ENCODE measurements at places on chromosomes 5 and 9. TPM values are rescaled to one million over a fixed set of nuclear protein-coding genes. Genes with fewer than 3 reads are reported as not detected.
A peak's percentile ranks its signal among the peaks of the same experiment; 100 is the strongest.

Gene LHX2
- not detected for total RNA-seq

Gene FAM221B
- not detected for total RNA-seq

Gene DEPDC1B
- not detected for total RNA-seq

Gene C9
- not detected for total RNA-seq

Gene SLC6A7
- total RNA-seq: not detected

Gene MEF2C
- 54.0 TPM for total RNA-seq

Gene GABRA6
- not detected for total RNA-seq

Gene FGF10
- total RNA-seq: 0.26 TPM

Gene S100Z
- total RNA-seq: not detected

DNA sequence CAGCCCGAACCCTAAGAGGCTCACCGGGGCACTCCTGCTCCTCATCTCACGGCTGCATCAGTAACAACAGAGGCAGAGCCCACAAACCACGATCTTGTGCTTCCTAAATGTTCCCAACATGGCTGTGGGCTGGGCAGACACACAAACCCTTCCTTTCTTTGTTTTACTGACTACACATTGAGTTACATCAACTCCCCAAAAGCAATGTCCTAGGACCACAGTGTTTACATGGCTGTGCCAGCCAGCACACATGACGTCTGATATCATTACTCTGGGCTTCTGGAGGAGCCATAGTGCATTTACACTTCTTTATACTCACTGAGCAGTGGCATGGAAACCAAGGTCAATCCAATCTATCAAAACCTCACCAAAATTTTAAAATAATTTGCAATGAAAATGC is 101.4 kb downstream of the LHFPL2 start:
- DNase-seq: no peak

- DNase-seq: peak; percentile 77
Observed at GRCh38 chr9:37464426-37465248, 613 bp downstream of the ZBTB5 start.

DNA sequence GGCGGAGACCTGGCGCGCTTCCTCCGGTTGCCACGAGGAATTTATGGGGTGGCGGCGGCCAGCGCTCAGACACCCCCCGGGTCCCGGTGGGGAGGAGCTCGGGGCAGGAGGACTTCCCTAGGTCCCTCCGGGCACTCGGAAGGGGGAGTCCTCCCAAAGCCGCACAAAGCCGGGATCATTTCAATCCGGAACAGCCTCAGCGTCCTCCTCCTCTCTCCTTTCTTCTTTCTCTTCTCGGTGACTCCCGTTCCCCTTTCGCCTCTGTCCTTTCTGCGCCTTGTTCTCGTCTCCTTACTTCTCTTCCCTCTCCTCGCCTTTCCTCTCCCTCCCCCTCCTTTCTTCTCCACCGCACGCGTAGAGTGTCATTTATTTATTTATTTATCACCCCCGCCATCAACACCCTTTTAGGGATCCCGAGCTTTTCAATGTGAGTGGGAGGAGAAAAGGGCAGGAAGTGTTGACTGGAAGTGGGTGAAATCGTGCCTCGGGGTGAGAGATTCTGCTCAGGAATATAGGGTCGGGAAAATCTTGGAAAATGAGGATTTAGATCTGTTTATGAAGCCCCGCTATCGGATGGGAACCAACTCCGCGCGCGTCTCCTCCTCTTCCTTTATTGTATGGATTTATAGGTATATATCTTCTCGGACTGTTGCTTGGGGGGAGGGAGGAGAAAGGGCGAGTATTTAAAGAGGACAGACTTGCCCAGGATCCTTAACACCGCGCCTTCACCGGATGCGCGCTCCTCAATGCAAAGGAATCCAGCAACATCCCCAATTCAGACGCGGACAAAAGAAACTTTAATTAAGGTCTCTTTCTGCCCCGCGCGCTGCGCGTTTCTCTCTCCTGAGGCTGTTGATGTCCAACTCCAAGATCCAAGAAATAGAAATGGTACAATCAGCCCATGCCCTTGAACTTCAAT is 2.0 kb upstream of the ZNF462 start:
- DNase-seq: peak; percentile 32

DNA sequence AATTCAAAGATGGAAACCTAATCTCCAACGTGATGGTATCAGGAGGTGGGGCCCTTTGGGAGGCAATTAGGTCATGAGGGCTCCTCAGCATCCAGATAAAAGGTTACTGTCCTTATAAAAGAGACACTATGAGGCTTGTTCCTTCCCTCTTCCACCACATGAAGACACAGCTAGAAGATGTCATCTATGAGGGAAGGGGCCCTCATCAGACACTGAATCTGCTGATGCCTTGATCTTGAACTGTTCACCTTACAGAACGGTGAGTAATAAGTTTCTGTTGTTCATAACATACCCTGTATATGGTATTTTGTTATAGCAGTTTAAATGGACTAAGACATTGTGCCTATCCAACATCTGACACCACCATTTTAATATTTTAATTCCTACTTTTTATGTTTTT is 19.7 kb upstream of the CCNH start:
- DNase-seq: no peak

DNA sequence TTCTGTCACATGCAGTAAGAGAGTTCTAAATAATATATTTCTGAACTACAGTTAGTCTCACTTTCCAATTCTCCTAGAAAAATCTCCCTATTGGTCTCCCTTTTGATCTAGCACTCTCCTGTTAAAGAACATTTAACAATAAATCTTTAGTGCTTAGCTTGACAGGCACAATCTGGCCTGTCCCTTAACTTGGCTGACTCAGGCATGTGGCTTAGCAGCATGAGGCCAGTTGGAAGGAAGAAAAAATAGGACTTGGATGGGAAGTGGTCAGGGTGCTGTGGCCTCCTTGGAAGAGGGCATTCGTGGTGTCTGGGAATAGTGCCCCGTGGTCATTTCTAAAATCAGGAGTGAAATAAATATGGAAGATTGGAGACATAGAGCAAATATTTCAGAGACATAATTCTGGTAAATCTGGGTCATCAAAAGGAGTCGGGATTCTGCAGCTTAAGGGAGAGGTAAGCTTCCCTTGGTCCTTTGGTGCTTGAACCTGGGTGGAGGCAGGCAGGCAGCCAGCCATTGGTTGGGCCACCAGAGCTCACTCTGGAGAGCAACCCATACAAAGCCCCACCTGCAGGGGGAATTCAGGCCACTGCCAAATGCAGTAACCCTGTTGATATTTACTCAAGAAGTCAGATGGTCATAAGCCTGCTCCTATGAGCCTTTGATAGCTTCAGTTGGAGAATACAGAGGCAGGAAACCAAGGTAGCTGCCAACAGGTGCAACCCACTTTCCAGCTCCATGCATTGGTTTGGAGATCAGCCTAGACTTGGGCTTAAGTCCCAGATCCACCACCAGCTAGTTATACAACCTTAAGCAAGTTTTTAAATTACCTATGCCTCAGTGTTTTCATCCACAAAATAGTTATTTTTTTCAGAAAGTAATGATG is 28.8 kb upstream of the TLE4 start:
- DNase-seq: no peak

GRCh38 chr5:82421119-82421518 is 143.0 kb upstream of the RPS23 start:
- no peak for DNase-seq

DNA sequence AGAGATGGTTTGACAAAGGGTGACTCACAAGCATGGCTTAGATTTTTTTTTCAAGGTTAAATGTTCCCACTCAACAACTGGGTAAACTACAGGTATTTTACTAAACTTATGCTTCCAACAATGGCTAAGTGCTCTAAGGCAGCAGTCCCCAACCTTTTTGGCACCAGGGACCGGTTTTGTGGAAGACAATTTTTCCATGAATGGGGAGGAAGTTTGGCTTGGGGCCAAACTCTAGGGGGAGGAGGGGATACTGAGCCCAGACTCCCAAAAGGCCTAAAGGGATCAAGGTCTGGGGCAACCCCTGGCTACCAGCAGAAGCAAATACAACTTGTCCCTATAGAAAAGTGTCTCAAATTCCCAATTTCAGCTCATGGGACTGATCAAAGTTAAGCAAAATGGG is 32.0 kb upstream of the HSD17B3 start:
- no peak for DNase-seq

DNA sequence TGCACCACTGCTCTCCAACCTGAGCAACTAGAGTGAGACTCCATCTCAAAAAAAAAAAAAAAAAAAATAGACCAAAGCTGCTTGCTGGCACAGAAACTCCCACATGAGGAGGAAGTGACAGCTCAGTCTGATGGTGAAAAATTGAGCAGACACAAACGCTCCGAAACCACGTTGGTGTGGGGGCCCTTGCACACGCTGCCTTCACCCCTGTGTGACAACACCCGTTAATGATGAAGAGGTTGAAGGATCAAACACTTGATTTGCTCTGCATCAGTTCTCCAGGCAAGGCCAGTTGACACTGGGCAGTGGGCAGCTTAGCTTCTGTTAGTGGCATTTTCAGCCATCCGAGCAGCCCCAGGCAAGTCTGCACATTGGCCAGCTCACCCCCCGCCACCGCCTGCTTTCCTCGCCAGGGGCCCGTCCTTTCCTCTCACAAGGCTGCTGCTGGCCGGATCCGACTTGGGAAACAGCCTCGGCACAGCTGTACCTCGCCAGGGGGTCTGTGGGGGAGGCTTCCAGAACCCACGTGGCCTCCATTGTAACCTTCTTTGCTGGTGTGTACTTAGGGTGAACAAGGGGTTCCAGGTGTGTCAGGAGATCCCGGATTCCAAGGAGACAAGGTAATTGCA is 79.8 kb downstream of the COL27A1 start:
- DNase-seq: no peak

- no peak for DNase-seq
Observed at GRCh38 chr9:94097788-94098414, 13.6 kb downstream of the PTPDC1 start.

GRCh38 chr5:36373527-36374086 is 71.9 kb upstream of the RANBP3L start:
- peak; percentile 31 for DNase-seq

GRCh38 chr5:141883184-141883891 is 5.1 kb upstream of the PCDH1 start:
- DNase-seq: peak; percentile 58

DNA sequence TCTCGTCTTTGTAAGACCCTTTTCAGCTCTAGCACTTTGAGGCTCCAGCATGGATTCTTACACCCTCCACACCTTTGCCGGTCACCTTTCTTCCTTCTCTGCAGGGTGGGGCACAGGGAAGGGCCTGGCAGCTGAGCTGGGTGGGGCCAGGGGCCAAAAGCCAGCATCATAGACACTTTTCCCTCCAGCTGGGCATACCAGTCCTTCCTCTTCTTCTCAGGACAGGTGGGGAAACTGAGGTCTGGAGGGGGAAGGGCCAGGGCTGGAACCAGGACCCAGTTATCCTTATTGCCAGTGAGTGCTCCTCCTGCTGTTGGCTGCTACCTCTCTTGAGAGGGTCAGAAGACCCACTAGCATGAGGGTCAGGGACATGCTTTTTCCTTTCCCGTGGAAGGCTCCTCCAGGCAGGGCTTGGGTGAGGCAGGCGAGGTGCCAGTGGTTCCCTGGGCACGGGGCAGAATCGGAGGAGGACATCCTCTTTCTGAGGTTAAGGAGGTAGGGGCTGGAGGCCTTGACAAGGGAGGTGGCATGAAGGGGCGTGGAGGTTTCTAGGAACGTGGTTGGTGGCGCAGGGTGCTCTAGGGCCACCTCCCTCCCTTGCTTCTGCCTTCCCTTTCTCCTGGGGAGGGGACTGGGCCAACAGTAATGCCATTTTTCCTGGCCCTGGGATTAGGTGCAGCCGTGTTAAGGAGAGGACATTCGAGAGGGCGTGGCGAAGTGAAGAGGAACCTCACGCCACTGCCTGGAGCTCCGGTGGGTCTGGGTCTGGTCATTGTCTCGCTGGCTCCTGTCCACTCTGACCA is at the start of gene NDST1:
TSS of gene NDST1 (plus strand) at position 658 of the 803 bp plus-strand sequence. CDS start 13,124 bp downstream, outside the sequence.
- DNase-seq: no peak

DNA sequence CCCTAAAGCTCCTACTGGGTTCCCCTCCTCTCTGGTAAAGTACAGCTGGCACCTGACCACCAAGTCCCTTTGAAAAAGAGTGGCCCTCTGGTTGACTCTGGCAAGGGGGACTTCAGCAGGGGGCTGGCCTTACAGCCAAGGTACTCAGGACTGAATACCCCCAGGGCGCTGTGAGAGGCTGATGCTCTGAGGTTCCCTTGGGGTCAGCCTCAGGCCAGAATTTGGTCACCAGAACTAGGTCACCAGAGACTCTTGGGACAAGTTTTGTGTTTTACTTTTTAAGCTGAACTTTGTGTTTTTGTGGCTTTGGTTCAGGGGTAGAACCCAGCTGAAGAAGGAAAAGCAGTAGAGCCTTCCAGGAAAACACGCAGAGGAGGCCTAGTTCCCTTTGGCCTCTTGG is 23.3 kb upstream of the SMU1 start:
- DNase-seq: no peak

- no peak for DNase-seq
Observed at GRCh38 chr5:124463851-124464250, 282.6 kb downstream of the ZNF608 start.

DNA sequence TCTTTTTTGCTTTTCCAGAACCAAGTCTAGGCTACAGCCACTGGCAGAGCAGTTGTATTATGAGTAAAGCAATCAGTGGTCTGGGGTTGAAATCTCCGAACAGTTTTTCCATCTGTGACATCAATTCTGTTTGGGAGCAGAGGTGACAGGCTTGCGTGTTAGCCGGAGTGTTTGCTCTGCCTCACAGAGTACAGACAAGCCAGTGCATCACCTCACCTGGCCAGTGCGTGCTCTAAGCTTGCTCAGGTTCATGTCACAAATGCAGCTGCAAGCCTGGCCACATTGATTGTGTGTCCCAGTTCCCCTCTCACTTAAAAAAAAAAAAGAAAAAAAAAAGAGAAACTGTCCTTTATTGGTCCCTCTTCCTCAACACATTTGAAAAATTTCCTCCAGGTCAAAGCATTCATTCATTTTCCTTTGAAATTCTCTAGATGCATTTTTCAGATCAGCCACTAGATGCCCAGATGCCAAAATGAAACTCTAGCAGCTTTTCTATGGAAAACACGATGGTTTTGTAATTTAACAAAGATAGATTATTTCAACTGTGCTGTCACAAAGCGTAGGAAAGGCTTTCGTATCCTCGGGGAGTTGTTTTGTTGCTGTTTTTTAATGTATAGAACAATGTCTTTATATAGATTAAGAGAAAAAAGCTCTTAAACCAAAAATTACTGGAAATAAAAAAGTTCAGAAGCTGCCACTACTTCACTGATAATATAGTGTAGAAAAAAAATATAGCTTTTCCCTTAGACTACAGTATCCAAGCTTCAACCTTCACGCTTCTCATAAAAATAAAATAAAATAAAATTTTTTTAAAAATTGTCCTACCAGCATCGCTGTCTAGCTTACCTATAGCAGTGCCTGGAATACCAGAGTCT is 585.5 kb downstream of the TLE1 start:
- no peak for DNase-seq

GRCh38 chr9:1073497-1073896 is 23.3 kb downstream of the DMRT2 start:
- no peak for DNase-seq

GRCh38 chr5:126746290-126746689 is 30.6 kb upstream of the LMNB1 start:
- DNase-seq: no peak

DNA sequence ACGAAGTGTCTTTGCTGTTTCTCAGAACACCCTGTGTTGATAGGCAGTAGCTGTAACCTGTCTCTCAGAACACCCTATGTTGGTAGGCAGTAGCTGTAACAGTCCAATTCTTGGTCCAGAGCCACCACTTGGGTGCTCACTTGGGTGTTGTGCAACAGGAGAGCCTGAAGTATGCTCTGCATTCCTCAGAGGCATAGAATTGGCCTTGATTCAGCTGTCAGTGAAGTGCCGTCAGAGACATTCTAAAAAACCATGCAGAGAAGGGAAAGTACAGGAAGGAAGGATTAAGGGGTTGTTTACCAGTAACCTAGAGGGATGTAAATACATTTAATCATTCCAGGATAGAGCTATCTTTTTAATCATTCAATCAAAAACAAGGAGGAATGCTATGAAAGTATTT is 231.2 kb downstream of the ARRDC3 start:
- peak; percentile 36 for DNase-seq

Measured in heart right ventricle (tissue), 16 donors.